ENCODE measurements at places on chromosomes 16 and 17.

- peak; percentile 6 for DNase-seq
Observed at GRCh38 chr16:27698266-27698665, 148.3 kb downstream of the KATNIP start.

- no peak for DNase-seq
Observed at GRCh38 chr16:4207683-4208340, 34.1 kb downstream of the SRL start.

GRCh38 chr17:73278049-73278464 is 16.4 kb upstream of the CPSF4L start:
- DNase-seq = no peak

DNA sequence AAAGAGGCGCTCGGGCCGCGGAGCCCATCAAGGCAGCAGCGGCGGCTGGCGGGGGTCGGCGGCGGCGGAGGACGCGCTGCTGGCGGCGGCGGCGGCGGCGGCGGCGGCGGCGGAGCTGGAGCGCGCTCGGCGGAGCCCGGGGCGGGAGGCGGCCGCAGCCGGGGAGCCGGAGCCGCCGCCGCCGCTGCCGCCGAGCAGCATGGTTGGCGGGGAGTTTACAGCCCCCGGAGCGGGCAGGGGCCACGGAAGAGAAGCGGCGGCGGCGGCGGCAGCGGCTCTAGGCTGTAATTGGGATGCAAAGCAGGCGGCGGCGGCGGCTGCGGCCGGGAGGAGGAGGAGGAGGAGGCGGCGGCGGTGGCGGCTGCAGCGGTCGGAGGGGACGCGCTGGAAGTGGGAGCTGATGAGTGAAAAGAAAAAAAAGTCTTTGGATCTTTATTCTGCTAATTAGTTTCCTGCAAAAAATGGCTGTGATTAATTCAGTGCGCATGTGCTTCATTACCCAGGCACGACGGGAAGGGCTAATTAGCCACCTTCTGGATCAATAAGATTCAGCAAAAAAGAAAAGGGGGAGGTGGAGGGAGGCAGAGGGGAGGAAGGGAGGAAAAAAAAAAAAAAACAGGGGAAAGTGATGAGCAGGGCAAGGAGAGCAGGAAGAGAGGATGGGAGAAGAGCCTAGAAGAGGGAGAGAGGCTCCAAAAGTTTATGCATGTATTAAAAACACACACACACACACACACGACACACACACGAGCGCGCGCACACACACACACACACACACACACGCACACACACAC is 10.9 kb upstream of the ZFHX3 start:
- DNase-seq = peak; percentile 20

- DNase-seq = no peak
Observed at GRCh38 chr17:65587534-65588180, 26.2 kb upstream of the AXIN2 start.

DNA sequence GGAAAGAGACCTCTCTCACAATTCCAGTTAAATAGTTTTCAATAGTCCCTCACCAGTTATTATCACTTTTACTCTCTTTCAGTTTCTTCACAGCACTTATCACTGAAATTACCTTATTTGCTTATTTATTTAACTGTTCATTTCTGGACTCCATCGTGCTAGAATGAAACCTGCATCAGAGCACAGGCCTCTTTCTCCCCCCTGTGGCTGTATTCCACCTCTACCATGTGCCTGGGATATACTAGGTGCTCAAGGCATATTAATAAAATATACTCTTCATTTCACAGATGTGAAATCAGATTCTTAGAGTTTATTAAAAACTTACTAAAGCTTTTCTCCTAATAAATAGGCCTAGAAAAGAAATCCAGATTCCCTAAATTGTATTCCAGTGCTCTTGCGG is 308.9 kb upstream of the MON1B start:
- DNase-seq = no peak

DNA sequence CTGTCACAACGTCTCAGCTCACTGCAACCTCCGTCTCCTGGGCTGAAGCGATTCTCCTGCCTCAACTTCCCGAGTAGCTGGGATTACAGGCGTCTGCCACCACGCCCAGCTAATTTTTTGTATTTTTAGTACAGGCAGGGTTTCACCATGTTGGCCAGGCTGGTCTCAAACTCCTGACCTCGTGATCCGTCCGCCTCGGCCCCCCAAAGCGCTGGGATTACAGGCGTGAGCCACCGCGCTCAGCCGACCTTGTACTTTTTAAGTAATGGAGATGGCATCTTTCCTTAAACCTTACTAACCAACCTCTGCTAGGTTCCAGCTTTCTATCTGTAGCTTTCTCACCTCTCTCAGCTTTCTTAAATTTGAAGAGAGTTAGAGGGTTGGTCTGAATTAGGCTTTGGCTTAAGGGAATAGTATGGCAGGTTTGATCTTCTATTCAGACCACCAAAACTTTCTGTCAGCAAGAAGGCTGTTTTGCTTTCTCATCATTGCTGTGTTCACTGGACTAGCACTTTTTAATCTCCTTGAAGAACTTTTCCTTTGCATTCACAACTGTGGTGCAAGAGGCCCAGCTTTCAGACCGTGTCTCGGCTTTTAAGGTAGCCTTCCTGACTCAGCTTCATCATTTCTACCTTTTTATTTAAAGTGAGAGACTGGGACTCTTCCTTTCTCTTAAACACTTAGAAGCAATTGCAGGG is 28.0 kb downstream of the YWHAE start:
- DNase-seq = no peak

DNA sequence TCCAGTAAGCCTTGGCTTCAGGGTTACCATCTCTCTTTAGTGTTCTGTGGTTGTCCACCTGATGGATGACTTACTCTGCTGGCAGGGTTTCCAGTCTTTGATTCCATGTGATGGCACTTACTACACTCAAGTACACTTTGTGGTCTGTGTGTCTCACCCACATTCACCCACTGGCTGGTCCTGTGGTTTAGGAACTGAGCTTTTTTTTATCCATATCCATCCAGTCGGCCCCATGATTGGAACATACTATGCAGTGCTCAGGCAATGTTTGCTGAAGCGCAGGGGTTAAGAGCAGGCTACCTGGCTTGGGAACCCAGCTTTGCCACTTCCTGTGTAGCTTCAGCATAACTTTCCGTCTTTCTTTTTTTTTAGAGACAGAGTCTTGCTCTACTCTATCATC is 2.8 kb upstream of the FUS start:
- DNase-seq = peak; percentile 44

DNA sequence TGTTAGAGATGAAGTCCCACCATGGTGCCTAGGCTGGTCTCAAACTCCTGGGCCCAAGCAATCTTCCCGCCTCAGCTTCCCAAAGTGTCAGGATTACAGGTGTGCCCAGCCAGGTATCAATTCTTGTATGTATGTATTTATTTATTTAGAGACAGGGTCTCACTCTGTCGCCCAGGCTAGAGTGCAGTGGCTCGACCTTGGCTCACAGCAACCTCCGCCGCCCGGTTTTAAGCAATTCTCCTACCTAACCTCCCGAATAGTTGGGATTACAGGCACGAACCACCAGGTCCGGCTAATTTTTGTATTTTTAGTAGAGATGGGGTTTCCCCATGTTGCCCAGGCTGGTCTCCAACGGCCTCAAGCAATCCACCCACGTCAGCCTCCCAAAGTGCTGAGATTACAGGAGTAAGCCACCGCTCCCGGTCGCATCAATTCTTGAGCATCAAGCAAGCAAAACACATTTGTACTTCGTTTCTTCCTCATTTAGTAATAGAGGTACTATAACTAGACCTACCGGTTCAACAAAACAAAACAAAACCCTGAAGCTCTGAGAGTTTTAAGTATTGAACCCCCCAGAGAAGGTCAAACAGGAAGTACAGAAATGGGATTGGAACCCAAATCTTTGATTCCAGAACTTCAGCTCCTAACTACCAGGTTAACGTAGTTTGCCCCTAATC is 1.0 kb upstream of the ZNF500 start:
- DNase-seq = peak; percentile 42

- no peak for DNase-seq
Observed at GRCh38 chr16:60091071-60091470, 1357.0 kb upstream of the GOT2 start.

- DNase-seq = no peak
Observed at GRCh38 chr17:78790552-78790951, 8.5 kb upstream of the CYTH1 start.

Data from activated CD4-positive, alpha-beta T cell treated with anti-CD3 and anti-CD28 coated beads, Interleukin-2, amount 50 U/mL, for 48 hours (primary cell).